ENCODE measurements at places on chromosomes 16 and 17.

DNA sequence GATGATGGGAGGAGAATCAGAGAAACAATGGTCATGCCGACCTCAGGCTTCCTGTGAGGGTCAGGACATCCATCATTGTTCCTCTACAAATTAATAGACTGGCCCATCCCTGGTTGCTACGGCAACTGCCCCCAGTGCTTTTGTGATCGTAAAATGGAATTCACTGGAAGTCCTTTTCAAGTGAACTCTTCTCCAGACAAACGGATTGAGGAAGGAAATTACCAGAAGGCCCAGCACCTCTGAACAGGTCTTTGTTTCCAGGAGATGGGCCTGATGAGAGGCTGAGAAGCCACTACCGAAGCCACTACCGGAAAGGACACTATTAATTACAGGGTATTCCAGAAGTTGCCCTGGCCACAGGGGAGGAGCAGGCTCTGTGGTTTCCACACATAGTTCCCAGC lies 126.0 kb downstream of the MGAT5B start:
- no peak for DNase-seq

- DNase-seq, result no peak
Observed at GRCh38 chr16:56960681-56961281, 969 bp upstream of the CETP start.

GRCh38 chr16:48687421-48688038 lies 77.5 kb upstream of the N4BP1 start:
- DNase-seq, result peak; percentile 71

- DNase-seq, result no peak
Observed at GRCh38 chr17:30965686-30966085, 5.2 kb upstream of the RNF135 start.

GRCh38 chr17:61225178-61225882 lies 174.3 kb upstream of the TBX2 start:
- no peak for DNase-seq

- DNase-seq, result no peak
Observed at GRCh38 chr16:89864527-89864820, 8.9 kb upstream of the TCF25 start.

DNA sequence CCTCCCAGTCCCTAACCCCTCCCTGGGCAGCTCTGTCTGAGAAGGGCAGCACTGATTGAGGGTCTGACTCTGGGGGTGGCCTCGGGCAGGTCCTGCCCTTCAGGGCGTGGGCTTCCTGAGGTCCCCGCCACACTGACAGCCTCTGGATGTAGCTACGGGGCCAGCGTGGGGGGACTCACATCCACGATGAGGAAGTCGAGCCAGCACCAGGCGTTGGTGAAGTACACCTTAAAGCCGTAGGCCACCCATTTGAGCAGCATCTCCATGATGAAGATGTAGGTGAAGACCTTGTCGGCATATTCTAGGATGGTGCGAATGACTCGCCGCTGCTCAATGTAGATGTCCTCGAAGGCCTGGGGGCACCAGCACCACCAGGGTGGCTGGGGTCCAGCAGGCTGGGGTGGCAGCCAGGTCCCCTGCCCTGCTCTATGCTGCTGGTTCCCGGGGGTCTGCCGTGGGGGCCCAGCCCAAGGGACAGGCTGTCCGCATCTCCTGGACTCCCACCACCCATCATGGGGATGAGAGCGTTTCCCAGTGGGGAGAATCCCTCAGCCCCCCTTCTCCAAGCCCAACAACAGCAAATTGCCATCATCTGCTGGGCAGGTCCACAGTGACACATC lies 15.7 kb upstream of the CD79B start:
- DNase-seq, result no peak

GRCh38 chr16:2786061-2786825 lies 1.1 kb downstream of the PRSS33 start:
- no peak for DNase-seq

GRCh38 chr17:50238601-50239280 lies 35.5 kb upstream of the TMEM92 start:
- no peak for DNase-seq

DNA sequence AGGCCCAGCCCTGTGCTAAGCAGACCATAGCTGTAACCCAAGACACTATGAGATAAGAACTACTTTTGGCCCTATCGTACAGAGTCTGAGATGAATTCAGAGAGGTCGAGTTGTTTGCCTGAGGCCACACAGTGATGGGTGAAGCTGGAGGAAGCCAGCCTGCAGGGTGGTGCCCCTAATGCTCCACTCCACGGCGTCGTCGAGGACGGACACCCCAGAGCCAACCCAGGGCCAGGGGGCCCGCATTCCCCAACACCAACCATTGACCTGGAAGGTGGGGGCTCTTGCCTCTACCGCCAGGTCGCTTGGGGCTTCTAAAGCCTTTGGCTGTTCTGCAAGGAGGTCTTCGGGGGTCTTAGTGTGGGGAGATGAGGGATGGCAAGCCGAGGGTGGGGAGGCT lies 84.1 kb downstream of the IRF8 start:
- DNase-seq, result no peak

DNA sequence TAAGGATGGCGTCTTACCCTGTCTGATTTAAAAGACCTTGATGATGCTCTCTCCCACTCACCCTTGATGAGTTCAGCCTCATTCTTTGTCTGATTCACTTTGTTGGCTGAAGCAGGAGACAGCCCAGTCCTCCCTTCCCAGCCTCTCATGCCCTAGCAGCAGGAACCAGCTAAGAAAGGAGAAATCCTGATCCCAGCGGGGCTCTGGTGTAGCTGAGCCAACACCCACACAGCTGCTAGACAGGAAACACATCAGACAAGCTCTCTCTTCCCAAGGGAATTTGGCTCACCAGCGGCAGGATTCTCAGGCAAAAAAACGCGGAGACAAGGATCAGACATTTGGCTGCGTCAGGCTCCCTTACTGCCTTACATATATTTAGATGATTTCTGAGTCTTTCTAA lies 211.5 kb downstream of the CDH11 start:
- DNase-seq, result no peak

GRCh38 chr17:80901319-80901718 lies 90.3 kb upstream of the CHMP6 start:
- peak; percentile 7 for DNase-seq

- no peak for DNase-seq
Observed at GRCh38 chr17:57145347-57145746, 60.3 kb downstream of the AKAP1 start.

GRCh38 chr17:80718428-80718827 lies 173.8 kb downstream of the RPTOR start:
- no peak for DNase-seq

DNA sequence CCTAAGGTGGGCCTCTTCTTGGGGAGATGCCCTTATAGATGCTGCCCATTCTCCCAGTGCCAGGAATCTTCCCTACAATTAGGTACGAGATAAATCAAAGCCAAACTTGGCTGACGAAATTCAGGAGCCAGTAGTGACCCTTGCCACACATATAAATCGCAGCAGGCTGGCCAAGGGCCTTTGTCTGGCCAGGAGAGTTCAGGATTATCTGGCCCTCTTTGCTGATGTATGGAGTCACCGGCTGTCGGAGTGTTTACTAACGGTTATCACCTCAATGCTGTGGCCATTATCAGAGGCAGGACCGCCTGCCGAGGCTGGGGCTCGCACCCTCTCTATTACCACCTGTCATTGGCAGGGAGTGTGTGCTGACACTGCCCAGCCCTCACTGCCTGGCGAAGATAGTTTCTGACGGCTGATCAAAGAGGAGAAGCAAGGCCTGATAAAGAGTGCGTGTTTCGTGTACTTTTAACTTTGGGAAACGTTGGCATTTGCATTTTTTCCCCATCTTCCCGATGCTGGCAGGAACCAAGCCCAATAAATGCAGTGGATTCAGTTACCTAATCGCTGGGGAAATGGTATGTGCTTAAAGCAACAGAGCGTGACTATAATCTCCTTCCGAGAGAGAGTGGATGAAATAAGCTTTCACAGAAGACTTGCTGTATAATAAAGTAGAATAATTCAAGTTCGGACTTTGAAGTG lies 32.8 kb upstream of the TBX2 start:
- DNase-seq, result no peak

GRCh38 chr16:1030473-1030901 lies 42.1 kb upstream of the SSTR5 start:
- DNase-seq, result no peak

GRCh38 chr16:7526736-7527135 lies 194.1 kb downstream of the RBFOX1 start:
- DNase-seq, result no peak

GRCh38 chr17:45160447-45161287 lies 1.0 kb upstream of the HEXIM2 start:
- DNase-seq, result no peak

DNA sequence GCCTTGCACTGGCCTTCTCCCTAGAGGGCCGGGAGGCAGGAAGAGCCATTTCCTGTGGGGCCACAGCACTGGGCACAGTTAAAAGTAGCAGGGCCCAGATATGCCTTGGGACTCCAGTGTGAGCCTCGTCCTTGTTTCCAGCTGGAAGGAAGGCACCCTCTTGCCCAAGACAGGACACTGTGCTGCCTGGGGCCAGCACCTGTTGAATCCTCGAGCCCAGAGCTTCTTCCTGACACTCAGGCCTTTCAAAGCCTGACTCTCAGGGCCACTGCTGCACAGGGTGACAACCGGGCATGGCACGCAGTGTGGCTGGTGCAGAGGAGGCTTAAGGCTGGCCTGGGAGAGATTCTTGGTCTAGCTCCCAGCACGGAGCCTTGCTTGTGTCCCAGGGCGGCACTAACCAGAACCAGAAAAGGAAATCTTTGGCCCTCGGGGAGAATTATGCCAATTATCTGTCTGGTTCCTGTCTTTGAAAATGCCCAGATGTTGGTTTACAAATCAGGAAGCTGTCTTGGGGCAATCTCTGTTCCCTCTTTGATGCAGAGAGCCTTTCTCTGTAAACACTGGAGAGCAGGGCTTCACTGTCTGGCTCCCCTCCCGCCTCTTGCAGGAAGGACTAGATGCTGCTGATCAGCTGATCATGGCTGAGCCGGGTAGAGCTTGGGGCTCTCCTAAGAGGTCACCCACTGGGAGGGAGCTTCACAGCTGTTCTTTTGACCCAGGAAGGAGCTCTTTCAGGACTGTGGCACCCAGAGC lies 11.1 kb downstream of the LDHD start:
- no peak for DNase-seq

DNA sequence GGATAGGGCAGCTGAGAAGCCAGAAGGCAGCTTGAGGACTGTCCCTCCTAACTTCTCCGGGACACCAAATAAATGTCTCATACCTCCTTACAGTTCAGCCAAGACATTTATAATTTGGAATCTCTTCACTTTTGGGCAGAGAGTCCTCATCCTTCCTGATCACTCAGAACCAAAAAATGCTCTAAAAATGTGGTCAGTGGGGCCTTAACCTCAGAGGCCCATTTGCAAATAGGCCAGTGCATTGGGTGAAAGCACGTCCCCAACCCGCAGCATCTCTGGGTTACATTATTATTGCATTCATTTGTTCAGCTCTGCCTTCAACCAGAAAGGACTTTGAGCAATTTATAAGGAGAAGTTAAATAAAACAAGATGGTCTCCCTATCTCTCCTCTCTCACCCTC lies 112.4 kb upstream of the IRX3 start:
- DNase-seq, result no peak

DNA sequence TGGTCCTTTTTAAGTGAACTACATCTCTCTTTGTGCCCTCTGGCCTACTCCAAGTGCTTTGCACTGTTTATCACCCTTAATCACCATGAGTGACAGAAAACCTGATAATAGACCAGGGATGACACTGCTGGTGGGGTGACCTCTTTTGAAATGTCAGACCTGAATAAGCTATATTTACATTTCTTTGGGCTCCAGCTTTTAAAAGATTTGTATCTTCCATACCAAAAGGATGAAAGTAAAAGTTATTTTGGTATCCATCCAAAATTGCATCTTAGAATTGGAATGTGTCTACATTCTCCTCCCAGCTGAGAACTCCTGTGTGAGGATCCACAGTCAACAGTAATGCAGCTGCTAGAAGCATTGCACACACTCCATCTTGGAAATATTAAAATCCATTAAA lies 370.0 kb downstream of the CDH11 start:
- DNase-seq, result peak; percentile 12

DNA sequence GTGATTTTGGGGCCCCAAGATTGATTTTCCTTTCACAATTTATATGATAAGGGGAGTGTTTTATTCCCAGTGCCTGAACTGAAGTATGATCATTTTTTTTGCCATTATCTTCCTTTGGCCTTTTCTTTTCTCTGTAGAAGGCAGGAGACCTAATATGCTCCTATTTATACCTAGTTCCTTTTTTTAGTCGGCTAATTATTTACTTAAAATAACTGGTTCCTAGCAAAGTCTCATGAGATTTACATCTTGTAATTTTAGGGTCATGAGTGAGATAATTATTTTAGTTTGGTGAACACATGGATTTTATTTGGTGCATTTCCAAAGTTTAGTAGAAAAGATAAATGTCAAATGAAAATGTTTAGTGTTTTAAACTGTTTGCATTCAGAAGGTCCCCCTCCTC lies 24.8 kb downstream of the SEC14L1 start:
- DNase-seq, result no peak

DNA sequence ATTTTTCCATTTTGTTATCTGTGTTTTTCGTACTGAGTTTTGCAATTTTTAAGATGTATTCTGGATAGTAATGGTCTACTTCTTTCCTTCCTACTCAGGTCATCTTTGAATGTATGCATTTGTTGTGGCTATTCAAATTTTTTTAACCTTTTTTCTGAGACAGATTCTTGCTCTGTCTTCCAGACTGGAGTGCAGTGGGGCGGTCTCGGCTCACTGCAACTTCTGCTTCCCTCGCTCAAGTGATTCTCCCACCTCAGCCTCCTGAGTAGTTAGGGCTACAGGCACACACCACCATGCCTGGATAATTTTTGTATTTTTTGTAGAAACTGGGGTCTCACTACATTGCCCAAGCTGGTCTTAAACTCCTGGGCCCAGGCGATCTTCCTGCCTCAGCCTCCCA lies 33.6 kb downstream of the VPS35L start:
- DNase-seq, result no peak

- DNase-seq, result no peak
Observed at GRCh38 chr17:32452281-32452680, 8.0 kb downstream of the PSMD11 start.

GRCh38 chr16:70018254-70018653 lies 67.1 kb downstream of the CLEC18A start:
- DNase-seq, result no peak

- DNase-seq, result no peak
Observed at GRCh38 chr17:7173687-7174602, 5.2 kb downstream of the ASGR1 start.

DNA sequence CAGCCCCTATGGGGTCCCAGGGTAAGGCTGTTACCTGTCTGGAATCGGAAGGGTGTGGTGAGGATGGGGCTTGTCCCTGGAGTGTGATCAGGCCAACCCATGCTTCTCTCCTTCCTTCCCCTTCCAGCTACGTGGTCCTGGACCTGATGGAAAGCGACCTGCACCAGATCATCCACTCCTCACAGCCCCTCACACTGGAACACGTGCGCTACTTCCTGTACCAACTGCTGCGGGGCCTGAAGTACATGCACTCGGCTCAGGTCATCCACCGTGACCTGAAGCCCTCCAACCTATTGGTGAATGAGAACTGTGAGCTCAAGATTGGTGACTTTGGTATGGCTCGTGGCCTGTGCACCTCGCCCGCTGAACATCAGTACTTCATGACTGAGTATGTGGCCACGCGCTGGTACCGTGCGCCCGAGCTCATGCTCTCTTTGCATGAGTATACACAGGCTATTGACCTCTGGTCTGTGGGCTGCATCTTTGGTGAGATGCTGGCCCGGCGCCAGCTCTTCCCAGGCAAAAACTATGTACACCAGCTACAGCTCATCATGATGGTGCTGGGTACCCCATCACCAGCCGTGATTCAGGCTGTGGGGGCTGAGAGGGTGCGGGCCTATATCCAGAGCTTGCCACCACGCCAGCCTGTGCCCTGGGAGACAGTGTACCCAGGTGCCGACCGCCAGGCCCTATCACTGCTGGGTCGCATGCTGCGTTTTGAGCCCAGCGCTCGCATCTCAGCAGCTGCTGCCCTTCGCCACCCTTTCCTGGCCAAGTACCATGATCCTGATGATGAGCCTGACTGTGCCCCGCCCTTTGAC lies 2.4 kb downstream of the MAPK7 start:
- no peak for DNase-seq

Data from kidney glomerular epithelial cell (primary cell).